ENCODE measurements at places on chromosomes 16 and 17.

- no peak for DNase-seq
Measured at GRCh38 chr17:66518677-66519076, 216.3 kb downstream of the PRKCA start.

- DNase-seq: no peak
Measured at GRCh38 chr16:57562066-57562465, 19.6 kb downstream of the ADGRG5 start.

GRCh38 chr16:65576139-65576538, 454.3 kb upstream of the CDH11 start:
- DNase-seq: no peak

- no peak for DNase-seq
Measured at GRCh38 chr17:78925234-78925633, at the start of gene TIMP2. Gene TIMP2, minus strand, starts transcription at chr17:78925387. Its CDS starts 299 bp downstream, at chr17:78925088.

GRCh38 chr17:38879878-38880665, 10.2 kb downstream of the LASP1 start:
- DNase-seq: no peak

GRCh38 chr17:79815836-79816461, 19.1 kb upstream of the CBX8 start:
- DNase-seq: no peak

GRCh38 chr17:55224746-55225145, 40.0 kb upstream of the HLF start:
- DNase-seq: no peak

DNA sequence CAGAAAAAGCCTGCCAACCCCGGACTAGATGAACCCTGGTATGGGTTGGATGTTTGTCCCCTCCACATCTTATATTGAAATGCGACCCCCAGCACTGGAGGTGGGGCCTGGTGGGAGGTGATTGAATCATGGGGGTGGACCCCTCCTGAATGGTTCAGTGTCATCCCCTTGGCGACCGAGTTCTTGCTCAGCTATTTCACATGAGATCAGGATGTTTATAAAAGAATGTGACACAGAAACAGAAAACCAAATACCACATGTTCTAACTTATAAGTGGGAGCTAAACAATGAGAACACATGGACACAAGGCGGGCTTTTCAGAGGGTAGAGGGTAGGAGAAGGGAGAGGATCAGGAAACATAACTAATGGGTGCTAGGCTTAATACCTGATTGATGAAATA, 576.0 kb upstream of the HSBP1 start:
- DNase-seq: no peak

- DNase-seq: no peak
Measured at GRCh38 chr16:81449241-81449640, 4.6 kb downstream of the CMIP start.

DNA sequence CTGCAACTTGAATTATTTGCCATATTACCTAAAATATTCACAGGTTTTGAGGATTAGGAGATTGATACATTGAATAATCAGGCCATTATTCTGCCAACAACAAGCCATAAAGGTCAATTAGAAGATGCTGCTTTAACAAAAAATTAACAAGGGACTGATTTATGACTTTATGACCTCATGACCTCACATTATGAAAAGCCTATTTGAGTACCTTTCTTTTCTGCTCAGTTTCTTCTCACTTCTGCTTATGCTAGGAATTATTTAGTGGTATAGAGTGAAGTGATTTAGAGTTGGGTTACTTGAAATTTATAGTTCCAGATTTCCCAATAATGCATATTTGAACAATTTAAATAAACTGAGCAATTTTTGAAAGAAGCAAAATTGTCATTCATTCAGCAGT, 121.6 kb downstream of the CHD9 start:
- no peak for DNase-seq

- DNase-seq: no peak
Measured at GRCh38 chr16:51544851-51545467, 393.9 kb upstream of the SALL1 start.

GRCh38 chr16:81939164-81940056, 71.9 kb downstream of the SDR42E1 start:
- no peak for DNase-seq

DNA sequence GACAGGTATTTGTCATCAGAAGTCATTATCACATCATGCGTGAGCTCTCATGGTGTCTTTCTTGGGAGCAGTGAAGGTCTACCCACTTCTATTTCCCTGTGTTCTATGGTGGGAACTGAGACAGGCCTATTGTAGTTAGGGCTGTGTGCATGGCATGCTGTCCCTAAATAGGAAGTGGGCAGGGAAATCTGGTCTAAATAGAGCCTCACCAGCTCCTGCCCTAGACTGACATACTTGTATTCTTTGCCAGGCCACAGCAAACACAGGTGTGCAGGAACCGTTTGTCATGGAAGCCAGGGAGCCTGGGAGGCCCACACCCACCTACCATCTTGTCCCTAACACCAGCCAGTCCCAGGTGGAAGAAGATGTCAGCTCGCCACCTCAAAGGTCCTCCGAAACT, 10.1 kb downstream of the SLC7A6 start:
- DNase-seq: no peak

DNA sequence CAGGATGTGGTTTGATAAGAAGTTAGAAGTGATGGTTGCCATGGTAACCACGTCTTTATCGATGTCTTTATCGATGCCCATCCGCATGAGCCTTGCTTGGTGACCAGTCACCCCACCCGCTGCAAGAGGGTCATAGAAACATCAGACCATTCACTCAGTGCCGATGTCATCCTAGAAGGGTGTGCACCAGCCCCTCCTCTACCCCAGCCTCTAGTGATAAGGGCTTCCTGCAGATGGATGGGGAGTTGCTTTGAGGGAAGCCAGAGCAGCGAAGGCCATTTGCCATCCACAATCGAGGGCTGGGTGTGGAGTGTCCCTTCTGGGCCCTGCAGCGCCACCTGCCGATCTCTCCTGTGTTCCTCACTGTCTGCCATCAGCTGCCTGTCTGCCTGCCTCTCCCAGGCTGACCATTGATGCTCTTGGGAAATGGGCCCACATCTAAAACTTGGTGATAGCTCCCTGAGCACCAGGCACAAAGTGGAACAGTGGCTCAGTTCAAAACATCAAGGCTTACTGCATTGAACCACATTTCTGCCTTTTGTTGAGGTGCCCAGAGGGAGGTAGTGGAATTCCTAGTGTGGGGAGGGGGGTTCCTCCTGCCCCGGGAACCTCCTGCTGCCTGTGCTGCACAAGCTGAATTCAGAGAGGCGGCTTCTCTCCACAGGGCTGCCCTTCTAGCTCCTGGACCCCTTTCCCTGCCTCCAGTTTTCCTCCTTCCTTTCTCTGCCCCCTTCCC, 8.9 kb downstream of the CALB2 start:
- no peak for DNase-seq

DNA sequence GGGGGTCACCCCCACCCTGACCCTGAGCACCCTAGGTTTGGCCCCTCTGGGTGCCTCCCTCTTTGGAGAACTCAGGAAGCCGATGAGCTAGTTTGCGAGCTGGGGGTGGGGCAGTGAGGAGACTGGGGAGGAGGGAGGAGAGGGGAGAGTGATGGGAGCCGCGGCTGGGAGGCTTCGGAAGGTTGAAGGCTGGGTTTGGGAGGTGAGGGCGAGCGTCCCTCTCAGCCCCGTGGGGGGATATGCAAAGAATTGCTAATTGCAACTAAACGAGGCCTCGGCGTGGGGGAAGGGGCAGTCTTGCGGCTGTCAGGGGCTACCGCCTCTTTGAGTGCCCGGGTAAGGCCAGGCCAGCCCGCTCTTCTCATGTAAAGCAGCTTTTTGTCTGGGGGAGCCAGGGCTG, 17.6 kb upstream of the FZD2 start:
- DNase-seq: no peak

DNA sequence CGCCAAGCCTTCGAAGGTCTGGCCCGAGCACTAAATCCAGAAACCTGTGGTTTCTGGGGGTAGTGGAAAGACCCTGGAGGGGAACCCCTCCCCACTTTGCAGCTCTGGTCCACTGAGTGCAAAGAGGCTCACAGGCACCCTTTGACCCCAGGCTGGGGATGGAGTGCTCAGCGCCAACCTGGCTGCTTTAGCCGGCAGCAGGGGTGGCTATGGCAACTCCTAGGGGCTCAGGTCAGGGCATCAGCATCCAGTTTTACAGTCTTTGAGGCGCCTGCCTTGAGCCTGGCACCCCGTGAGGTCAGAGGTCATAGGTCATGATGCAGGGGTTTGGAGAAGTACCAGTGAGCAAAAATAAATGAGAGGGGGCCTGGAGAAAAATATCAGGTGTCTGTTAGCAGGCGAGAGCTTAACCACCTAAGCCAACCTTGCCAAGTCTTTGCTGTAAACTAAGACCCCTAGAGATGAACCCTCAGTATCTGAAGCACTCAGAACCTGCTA, 17.9 kb downstream of the CA7 start:
- no peak for DNase-seq

DNA sequence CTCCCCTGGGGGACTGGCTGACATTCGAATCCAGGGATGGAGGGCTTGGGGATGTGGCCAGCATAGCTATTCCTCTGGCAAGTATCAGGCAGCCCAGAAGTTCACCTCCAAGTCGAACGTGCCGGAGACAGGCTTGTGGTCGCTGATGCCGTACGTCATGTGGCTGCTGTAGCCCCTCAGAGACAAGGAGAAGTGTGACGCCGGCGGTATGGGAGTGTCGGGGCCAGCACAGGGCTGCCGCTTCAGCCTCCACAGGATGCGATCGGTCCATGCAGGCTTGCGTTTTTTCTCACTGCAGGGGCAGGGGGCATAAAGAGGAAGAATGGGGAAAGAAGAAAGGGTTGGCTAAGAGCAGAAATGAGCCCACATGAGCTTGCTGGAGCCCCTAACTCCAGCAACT, 5.3 kb upstream of the MYO1C start:
- DNase-seq: no peak

DNA sequence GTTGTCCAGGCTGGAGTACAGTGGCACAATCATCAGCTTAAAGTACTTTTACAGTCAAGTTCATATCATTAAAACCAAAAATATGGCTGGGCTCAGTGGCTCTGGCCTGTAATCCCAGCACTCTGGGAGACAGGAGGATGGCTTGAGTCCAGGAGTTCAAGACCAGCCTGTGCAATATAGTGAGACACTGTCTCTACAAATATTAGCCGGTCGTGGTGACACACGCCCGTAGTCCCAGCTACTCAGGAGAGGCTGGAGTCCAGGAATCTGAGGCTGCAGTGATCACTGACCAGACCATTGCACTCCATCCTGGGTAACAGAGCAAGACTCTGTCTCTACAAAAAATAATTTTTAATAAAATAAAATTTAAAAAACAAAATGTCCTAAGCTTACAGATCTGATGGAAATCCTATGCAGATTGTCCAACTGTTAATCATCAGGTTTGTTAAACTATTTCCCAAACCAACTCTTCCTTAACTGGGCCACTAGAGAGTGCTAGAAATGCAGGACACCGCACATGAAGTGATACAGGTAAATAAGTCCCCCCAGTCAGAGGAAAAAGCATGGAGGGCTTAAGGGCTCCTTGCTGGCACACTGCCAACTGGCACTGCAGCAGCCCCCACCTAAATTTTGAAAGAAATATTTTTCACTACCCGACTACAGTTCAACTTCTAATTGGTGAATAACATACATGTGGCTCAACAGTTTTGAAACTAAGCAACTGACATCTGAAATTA, 2.8 kb downstream of the USP22 start:
- DNase-seq: no peak

DNA sequence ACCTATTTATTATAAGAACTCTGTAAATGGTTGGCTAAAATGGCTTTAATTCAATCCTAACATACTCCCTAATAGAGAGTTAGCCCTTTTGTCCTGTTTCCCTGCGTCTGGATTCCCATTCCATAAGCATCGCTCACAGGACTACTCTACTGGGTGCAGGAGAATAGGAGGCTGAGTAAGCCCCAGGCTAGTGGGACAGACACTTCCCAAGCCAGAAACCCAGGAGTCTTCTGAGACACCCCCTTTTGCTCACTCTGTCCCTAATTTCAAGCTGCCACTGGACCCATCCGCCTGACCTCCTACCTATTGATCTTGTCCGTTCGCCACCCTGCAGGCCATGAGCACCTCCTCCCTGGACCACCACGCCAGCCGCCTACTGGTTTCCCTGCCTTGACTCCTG, 16.7 kb upstream of the TOB1 start:
- no peak for DNase-seq

DNA sequence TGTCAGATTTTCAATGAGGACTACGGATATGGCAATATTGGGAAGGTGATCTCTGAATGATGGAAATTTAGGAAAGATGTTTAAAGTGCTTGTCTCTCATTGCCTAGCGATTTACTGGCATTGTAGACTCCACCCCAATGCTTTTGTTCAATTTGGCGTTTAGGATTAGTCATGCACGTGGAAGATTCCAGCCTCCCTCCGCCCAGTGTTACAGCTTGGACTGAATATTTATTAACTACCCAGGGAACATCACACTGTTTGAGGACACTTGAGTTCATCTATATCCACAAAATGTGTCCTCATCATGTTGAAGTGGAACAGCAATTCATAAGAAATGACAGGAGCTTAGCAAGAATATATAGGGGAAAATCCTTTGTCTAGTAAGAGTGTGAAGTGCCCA, 738.8 kb upstream of the RBFOX1 start:
- no peak for DNase-seq

DNA sequence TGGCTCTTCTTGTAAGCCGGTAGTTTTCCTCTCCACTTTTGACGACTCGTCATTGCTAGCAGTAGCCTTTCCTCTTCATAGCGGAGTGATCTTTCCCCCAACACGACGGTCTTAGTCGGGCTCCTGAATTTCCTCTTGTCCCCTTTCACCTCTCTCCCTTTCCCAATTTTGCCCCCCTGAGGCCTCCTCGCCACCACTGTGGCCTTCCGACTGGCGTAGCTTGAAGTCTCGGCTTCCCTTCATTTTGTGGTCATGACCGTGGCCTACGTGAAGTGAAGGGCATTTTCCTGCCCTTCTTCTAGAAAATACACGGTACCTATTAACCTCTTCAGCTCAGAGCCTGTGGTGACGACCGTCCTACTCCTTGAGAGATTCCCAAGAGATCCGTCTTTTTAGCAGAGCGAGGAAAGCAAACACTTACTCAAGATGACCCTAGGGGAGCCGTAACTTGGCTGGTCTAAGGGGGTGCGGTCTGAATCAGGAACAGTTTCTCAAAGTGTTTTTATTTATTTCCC, 787 bp downstream of the PRKAR1A start:
- DNase-seq: no peak

- no peak for DNase-seq
Measured at GRCh38 chr16:71555230-71555891, 21.5 kb downstream of the TAT start.

GRCh38 chr16:68488554-68488953, 40.2 kb upstream of the SMPD3 start:
- DNase-seq: no peak

- DNase-seq: no peak
Measured at GRCh38 chr16:49972961-49973360, 52.1 kb upstream of the CNEP1R1 start.

GRCh38 chr17:14688134-14688533, 387.3 kb downstream of the HS3ST3B1 start:
- DNase-seq: no peak
